Hippocampal formation (tissue), 2 donors: ENCODE measurements at places on chromosomes 1 and 21.

- DNase-seq, result no peak
These were observed 43.4 kb downstream of the ROR1 start for GRCh38 chr1:63817152-63817667.

DNA sequence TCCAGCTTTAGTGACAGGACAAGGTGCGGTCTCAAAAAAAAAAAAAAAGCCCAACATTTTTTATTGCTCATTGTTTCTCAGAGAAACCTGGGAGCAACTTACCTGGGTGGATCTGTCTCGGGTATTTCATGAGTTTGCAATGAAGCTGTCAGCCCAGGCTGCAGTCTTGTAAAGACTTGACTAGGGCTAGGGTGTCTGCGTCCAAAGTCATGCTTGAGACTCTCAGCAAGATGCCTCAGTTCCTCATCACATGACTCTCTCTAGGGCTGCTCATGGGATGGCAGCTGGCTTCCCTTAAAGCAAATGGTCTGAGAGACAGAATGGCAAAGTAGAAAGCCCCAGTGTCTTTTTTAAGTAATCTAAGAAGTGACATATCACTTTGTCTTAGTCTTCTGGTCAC, 8.1 kb downstream of the GABPA start:
- DNase-seq, result no peak

DNA sequence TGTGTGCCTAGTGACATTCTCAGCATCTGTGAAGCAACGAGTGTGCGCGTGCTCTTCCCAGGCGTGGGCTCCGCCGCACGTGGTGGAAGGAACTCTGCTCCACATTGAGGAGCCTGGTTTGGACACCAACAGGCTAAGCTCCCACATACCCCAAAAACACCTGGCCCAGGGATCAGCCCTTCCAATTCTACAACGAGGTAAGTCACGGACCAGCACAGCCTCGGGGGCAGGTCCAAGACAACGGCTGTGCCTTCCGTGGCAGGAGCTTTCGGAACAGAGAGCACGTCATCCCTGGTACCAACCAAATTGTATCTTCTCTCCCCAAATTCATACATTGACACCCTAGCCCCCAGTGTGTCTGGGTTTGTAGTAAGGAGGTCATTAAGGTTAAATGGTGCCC, 27.2 kb upstream of the PDE9A start:
- no peak for DNase-seq

GRCh38 chr1:70284366-70284765, 63.2 kb downstream of the SRSF11 start:
- DNase-seq, result no peak

- DNase-seq, result no peak
These were observed 491.0 kb downstream of the MATN1 start for GRCh38 chr1:30232288-30232899.

DNA sequence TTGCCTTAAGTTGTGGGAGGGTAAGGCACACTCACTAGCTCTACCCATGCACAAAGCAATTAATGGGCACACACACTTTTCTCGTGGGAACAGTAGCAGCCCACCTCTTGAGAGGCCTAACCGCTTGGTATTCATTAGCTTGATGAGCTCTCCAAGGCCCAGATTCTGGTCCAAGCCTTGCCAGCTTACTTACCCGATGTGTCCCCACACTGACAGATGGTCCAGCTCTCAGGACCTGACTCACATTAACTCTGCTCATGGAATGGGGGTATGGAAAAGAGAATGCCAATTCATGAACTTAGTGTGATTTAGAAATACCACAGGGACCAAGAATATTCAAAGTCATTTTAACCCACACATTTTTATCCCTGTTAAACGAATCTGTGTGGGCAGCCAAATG, 106.8 kb upstream of the CACHD1 start:
- no peak for DNase-seq

DNA sequence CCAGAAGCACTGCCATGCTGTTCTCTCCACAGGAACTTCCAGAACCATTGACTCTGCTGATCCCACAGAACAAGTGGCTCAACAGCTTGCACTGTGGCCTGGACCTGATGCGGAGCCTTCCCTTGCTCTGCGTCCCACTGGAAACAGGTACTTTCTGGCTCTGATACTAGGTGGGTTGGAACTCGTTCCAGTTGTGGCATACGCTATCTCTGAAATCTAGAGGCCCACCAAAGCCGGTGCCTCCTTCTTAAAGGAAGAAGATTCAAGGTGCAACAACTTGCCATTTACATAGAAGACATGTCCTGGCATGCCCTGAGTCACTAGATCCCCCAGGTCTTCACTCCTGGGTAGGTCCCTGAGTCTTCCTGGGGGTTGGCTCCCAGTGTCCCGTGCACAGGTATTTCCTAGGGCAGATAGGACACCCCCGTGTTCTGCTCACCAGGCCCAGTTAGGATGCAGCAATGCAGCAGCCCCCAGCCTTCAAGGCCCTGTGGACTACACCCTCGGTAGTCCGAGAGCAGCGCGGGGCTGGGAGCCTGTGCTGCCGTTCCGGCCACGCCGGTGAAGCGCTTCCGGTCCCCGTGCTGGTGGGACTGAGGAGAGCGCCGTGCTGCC, 10.8 kb upstream of the PCBP3 start:
- DNase-seq, result no peak

DNA sequence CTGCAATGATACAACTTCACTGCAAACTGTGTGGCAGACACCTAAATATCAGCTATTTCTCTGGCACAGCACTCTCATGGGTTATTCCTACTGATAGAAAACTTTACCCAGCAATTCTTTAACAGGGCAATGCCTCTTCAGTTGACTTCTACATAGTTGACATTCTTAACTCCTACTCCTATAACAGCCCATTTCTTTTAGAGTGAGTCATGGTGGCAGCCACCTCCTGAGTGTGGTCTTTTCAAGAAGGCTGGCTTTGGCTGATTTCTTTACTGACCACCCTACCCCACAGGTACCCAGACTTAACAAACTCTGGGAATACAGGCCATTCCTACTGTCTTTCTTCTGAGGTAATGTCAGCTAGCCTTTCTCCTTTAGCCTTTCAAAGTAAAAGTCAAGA, 805.8 kb upstream of the ADGRL2 start:
- no peak for DNase-seq

DNA sequence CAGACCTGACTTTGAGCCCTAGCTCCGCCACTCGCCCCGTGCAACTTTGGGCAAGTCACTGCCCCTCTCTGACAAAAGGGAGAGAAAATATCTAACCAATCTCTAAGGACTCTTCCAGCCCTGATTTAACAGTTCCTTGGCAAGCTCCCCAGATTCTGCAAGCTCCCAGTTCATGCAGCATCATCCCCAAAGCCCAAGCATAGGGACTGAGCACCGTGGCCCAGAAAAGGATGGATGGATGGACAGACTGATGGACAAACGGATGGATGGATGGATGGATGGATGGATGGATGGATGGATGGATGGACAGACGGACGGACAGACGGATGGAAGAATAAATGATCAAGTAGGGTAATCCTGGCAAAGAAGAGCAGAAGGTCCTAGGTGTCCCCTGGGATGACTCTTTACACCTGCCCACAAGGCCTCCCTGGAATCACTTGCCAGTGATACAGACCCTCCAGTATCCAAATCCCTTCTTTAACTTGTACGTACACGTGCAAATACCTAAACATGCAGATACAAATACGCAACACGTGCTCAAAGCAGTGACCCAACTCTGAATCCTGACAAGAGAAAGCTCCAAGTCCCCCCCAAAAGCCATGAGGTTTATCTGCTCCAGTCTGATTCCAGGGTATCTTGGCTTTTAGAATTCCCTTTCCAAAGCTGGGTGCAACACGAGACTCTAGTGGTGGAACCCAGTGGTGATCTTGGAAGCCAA, 16.0 kb downstream of the IFFO2 start:
- DNase-seq, result no peak

DNA sequence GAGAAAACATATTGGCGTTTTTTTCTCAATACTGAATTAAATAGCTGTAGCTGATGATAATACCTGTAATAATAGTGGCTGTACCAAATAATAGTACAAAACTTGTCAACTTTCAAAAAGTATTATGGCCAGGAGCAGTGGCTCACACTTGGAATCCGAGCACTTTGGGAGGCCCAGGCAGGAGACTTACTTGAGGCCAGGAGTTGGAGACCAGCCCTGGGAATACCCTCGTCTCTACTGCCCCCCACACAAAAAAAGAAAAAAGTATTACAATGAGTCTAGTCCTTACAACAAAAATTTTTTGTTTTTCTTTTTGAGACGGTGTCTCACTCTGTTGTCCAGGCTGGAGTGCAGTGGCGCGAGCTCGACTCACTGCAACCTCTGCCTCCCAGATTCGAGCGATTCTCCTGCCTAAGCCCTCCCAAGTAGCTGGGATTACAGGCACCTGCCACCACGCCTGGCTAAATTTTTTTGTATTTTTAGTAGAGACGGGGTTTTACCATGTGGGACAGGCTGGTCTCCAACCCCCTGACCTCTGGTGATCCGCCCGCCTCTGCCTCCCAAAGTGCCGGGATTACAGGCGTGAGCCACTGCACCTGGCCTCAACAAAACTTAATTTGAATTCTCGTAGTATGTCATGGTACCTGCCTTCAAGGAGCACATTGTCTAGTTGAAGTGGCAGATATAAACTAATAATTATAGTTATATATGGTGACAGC, 1.4 kb downstream of the RBBP4 start:
- DNase-seq, result no peak

DNA sequence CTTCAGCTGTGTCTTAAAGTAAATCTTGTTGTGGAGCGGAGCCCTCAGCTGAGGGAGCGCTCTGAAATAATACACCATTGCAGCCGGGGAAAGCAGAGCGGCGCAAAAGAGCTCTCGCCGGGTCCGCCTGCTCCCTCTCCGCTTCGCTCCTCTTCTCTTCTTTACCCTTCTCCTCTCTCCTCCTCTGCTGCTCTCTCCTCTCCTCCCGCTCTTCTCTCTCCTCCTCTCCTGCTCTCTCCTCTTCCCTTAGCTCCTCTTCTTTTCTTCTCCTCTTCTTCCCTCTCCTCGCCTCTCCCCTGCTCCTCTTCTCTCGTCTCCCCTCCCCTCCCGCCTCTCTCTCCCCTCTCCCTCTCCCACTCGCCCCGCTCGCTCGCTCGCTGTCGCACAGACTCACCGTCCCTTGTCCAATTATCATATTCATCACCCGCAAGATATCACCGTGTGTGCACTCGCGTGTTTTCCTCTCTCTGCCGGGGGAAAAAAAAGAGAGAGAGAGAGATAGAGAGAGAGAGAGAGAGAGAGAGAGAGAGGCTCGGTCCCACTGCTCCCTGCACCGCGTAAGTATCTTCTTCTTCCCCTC, at the start of gene PROX1:
Gene PROX1, plus strand, starts transcription at position 47 of the 580 bp plus-strand sequence. CDS start 8,563 bp downstream, outside the sequence.
- DNase-seq, result peak; percentile 56

GRCh38 chr1:14926818-14927575, 226.6 kb upstream of the TMEM51 start:
- DNase-seq, result no peak

GRCh38 chr1:31013187-31013864, 52.2 kb downstream of the PUM1 start:
- no peak for DNase-seq

GRCh38 chr1:244965185-244966030, 101.1 kb upstream of the HNRNPU start:
- no peak for DNase-seq

- DNase-seq, result no peak
These were observed 895 bp upstream of the PDZK1 start for GRCh38 chr1:145708063-145708462.

GRCh38 chr21:45413922-45414321, 9.0 kb downstream of the COL18A1 start:
- DNase-seq, result no peak

- DNase-seq, result peak; percentile 33
These were observed 459.1 kb downstream of the DPYD start for GRCh38 chr1:97461782-97462181.

GRCh38 chr1:43452789-43453441, 816 bp downstream of the HYI start:
- DNase-seq, result no peak

DNA sequence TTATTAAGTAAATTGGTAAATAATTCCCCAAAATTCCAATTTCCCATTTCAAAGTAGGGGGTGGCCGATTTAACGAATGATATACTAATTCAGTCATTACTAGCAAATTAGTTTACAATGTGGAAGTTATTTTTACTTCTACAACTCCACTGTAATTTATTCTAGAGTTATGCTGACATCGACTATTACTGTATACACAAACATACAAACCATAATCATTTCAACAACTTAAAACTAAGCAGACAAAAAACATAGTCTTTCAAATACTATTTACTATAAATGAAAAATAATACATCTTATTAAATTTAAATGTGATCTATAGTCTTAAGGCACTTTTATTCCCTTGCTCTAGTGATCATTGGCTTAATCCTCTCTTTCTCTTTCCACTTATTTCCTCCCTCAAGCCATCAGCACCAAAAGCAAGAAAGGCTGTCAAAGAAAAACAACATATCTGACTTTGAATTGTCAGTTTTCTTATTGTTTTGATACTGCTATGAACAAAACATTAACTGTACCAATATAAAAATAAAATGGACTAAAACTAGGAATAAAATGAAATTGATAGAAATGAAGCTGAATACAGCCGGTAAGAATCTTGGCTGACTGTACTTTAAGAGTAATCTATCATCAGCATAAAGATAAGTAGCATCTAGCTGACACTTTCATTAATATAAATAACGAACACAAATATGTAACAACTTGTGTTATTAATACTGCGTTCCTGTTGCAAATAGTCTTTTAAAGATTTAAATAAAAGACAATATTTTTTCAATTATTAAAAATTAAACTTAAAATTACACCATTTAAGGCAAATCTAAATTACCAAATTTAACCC, 4.1 kb downstream of the CDC42BPA start:
- DNase-seq, result no peak

DNA sequence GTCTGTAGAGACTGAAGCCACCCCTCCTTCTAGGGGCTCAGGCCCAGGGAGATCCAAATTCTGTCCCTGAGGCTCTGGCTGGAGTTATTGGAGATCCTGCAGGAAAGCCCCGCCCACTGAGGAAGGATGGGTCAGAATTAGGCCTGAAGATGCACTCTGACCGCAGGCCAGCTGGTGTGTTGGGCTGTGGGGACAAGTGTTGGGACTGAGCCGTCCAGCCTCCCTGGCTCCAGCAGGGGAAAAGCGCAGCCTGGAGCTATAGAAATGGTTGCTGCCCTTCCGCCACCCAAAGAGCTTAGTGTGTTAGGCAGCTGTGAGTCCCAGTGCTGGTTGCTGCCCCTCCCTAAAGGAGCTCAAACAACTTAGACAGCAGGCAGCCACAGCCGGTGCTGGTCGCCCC, 33.0 kb upstream of the PRRX1 start:
- no peak for DNase-seq
